ENCODE measurements at places on chromosomes 4 and X.

DNA sequence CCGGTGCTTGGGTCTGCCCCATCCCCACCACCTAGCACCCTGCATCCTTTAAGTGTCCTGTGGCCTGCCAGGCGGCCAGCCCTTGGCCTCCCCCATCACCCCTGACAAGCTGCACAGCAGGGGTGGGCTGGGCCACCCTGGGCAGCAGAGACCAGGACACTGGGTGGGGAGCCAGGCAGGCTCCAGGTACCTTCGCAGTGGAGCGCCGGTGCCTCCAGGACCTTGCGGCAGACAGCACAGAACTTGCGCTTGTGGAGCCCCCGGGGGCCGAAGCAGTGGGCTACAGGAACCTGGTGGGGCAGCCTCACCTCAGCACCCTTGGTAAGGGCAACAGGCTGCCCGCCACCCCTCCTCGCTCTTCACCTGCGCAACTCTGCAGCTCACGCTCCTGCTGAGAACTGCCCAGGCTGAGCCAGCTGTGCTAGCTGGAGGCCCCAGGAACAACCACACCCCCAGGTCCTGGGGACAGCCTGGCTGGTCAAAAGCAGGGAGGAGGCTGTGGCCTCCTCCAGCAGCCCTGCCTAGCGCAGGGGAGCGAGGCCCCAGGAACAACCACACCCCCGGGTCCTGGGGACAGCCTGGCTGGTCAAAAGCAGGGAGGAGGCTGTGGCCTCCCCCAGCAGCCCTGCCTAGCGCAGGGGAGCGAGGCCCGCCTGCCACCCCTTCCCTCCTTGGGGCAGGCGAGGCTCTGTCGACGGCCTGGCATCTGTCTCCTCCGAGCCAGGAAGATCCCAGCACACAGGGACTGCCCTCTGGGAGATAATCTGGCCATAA, 4.6 kb downstream of the DGKQ start:
- no peak for DNase-seq

DNA sequence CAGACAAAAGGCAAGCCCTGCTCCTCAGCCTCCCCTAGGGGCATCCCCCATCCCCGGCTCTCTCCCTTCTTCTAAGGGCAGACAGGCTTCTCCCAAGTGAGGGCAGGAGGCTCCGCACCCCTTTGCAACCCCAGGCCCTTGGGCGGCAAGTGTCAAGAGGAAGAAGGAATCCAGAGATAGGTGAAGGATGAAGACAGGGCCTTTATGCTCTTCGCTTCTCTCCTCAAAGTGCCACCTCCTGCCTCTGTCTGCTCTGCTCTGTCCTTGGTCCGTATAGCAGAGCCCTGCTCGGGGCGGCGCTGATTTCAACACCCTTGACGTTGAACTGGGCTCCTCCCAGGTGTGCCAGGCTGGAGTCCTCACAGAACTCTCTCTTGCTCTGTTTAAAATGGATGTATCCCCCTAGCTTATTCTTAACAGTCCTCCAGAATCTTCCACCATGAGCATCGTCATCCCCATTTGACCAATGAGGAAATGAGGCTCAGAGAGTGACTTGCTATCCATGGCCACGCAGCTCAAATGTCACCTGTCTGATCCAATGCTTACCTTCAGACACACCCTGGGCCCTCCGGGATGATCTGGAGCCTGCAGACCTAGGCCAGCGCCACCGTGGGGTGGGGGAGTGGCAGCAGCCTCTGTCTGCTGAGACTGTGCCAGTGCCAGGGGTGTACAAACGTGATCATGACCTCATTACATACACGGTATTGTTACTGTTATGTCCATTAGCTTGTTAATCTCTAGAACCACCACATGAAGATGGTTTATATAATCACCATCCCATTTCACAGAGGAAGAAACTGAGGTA, 99.8 kb downstream of the PHKA2 start:
- no peak for DNase-seq

DNA sequence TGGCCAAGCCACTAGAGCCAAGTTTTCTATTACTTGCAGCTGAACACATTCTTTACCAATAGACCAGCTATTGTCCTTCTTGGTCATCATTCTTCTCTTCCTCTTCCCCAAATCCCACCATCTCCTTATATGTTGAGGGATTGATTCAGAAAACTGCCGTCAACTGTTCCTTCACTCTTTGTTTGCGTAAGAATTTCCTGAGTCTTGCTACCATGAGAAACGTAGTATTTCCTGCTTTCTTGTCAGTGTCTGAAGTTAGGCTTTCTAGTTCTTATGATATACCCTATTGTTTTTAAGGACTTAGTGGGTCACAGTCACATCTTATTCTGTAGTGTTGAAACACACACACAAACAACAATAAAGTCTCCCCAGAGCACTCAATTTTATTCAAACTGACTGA, 20.1 kb downstream of the IGFBP7 start:
- no peak for DNase-seq

GRCh38 chr4:100926039-100926717, 408.4 kb upstream of the EMCN start:
- no peak for DNase-seq

GRCh38 chr4:43587758-43588157, 695.2 kb downstream of the GRXCR1 start:
- DNase-seq: no peak

Data from AG10803 (cell line).